ENCODE measurements at places on chromosomes 1 and 21. TPM values are rescaled to one million over a fixed set of nuclear protein-coding genes. Genes with fewer than 3 reads are reported as not detected.

DNA sequence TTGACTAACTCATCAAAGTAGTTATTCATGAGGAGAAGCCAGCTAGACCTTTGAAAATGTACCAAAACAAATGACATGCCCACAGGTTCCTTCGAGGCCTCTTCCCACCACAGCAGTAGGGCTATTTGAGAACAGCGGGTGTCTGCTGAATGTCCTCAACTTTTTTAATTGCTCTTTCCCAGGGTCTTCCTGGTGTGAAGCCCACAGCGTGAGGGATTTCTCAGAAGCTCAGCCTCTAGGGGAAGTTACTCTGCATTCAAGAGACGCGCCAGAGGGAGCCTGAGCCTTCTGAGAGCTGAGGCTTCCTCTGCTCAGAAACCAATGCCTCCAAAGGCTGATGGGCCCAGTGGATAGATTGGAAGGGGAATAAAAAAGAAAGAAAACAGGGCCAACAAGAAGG, 153.6 kb downstream of the OLFM3 start:
- H3K4me3 ChIP-seq: no peak overlapping the region
- no peak for DNase-seq
- H3K4me1 ChIP-seq: no peaks in the 10 kb centered on the region
- no peak overlapping the region for H3K27ac ChIP-seq
- H3K27me3 ChIP-seq: no peaks in the 10 kb centered on the region
- H3K36me3 ChIP-seq: no peaks in the 10 kb centered on the region

Gene CHI3L1
- 0.38 TPM for total RNA-seq

Gene SFN
- 2,609 TPM for total RNA-seq

DNA sequence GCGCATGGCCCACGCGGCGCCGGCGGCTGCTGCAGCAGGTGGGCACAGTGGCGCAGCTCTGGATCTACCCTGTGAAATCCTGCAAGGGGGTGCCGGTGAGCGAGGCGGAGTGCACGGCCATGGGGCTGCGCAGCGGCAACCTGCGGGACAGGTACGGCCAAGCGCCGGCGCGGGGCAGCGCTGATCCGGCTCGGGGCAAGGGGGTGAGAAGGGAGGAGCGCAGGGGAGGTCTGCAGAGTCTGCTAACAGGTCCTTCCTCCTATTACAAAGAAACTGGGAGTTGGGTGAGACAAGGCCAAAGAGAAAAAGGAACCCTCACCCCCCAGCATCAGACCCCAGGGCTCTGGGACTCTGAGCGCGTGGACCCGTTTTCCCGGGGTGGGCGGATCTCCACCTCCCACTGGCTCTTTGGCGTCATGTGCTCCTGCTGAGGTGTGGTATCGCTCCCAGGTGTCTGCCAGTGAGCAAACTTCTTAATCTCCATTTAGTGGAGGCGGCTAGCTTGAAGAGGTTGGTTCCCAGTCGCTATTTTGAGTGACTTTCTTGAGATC, 431 bp downstream of the MTARC1 start:
- H3K27me3 ChIP-seq: no peaks in the 10 kb centered on the region
- peak overlapping the region; percentile 62 for H3K27ac ChIP-seq
- H3K4me3 ChIP-seq: peak overlapping the region; percentile 69

Gene RIMKLA
- 0.04 TPM for total RNA-seq

Gene FCRL1
- total RNA-seq: not detected

DNA sequence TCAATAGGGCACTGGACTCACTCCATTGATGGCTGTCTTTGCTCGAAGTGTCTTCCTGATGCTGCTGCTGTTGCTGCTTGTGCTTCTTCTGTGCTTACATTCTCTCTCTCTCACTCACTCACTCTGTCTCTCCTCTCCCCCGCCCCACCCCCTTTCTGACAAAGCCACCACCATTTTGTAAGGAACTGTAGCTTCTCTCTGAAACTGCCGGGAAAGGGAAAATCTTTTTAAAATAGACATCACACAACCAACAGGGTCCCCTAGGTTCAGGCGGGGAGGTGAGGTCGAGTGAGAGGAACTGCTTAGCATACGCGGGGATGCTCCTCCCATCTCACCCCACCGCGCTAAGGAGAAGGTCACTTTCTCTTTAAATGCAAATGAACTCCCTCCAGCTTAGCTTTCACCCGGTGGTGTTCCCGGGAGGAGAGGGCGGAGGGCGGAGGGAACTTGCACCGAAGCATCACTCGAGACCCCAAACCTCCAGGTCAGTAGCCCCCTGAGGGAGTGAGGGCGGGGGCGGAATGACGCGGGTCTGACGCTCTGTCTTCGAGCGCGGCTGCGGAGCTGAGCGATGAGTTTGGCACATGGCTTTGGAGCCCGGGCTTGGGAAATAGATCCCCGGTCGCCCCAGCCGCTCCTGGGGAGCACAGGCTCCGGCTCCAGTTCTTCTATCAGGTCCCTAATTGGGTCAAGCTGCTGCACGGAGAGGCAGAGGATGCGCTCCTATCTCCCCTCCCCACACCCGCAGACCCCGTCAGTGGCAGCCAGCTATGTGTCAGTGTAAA, at the start of gene CCDC28B:
CCDC28B (plus strand) TSS at position 370 of the 785 bp plus-strand sequence. CDS start 1,341 bp downstream, outside the sequence.
- peaks cover 10% of the 10 kb centered on the region for H3K36me3 ChIP-seq
- peak within 1 kb of the TSS; percentile 87 for H3K27ac ChIP-seq
- H3K27me3 ChIP-seq: no peaks in the 10 kb centered on the region
- H3K4me1 ChIP-seq: peaks cover 7% of the 10 kb centered on the region
- DNase-seq: no peak

- H3K4me1 ChIP-seq: peaks cover 4% of the 10 kb centered on the region
- H3K4me3 ChIP-seq: peak overlapping the region; percentile 20
- H3K27ac ChIP-seq: no peak overlapping the region
- DNase-seq: no peak
- H3K36me3 ChIP-seq: no peaks in the 10 kb centered on the region
- H3K27me3 ChIP-seq: no peaks in the 10 kb centered on the region
These were observed 99.5 kb upstream of the BACE2 start for GRCh38 chr21:41068496-41068895.

Gene GALNT2
- 26.6 TPM for total RNA-seq

DNA sequence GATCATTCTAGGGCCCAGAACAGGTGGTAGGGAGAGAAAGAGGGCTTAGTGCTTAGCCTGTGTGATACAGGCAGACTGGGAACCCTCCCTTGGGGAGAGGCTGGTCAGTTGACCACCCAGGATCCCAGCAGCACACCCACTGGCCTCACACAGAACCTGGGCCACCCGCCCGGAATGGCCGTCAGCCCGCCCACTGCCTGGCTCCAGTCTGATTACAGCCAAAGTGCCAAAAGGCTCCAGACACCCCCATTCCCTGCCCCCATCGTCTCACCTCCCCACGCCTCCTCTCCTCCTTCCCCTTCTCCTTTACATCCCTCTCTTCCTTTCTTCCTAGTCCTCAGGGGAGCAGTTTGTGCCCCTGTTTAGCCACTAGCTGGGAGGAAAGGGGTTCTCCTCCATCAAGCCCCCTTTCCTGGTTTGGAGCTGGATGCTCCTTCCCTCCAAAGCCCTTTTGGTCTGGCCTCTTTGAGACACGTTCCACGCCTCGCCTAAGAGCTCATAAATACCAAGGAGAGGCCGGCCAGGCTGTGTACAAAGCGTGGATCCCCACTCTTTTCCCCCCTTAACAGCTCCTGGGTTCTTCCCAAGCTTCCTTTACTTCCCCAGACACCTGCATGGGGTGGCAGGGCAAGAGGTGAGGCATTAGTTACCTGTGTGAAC, 4.6 kb upstream of the WNT2B start:
- peaks cover 15% of the 10 kb centered on the region for H3K4me1 ChIP-seq
- DNase-seq: no peak
- no peak overlapping the region for H3K27ac ChIP-seq
- H3K27me3 ChIP-seq: peaks cover 6% of the 10 kb centered on the region
- H3K4me3 ChIP-seq: no peak overlapping the region

Gene SYT6
- not detected for total RNA-seq

GRCh38 chr1:173201969-173202368, 5.2 kb downstream of the TNFSF4 start:
- H3K4me3 ChIP-seq: no peak overlapping the region
- no peaks in the 10 kb centered on the region for H3K36me3 ChIP-seq
- H3K4me1 ChIP-seq: no peaks in the 10 kb centered on the region
- DNase-seq: no peak
- no peak overlapping the region for H3K27ac ChIP-seq

- no peaks in the 10 kb centered on the region for H3K36me3 ChIP-seq
- H3K4me3 ChIP-seq: no peak overlapping the region
- H3K4me1 ChIP-seq: no peaks in the 10 kb centered on the region
- H3K27me3 ChIP-seq: no peaks in the 10 kb centered on the region
- DNase-seq: no peak
These were observed 10.0 kb downstream of the SLC25A24 start for GRCh38 chr1:108190001-108190634.

GRCh38 chr1:4960336-4960735, 305.9 kb downstream of the AJAP1 start:
- no peak overlapping the region for H3K27ac ChIP-seq
- DNase-seq: no peak
- H3K36me3 ChIP-seq: no peaks in the 10 kb centered on the region
- H3K4me3 ChIP-seq: no peak overlapping the region

- H3K4me1 ChIP-seq: peaks cover 31% of the 10 kb centered on the region
- H3K36me3 ChIP-seq: no peaks in the 10 kb centered on the region
- H3K27me3 ChIP-seq: no peaks in the 10 kb centered on the region
- H3K27ac ChIP-seq: no peak overlapping the region
- DNase-seq: no peak
- no peak overlapping the region for H3K4me3 ChIP-seq
These were observed 2.6 kb downstream of the ZBTB48 start for GRCh38 chr1:6582370-6582769.

DNA sequence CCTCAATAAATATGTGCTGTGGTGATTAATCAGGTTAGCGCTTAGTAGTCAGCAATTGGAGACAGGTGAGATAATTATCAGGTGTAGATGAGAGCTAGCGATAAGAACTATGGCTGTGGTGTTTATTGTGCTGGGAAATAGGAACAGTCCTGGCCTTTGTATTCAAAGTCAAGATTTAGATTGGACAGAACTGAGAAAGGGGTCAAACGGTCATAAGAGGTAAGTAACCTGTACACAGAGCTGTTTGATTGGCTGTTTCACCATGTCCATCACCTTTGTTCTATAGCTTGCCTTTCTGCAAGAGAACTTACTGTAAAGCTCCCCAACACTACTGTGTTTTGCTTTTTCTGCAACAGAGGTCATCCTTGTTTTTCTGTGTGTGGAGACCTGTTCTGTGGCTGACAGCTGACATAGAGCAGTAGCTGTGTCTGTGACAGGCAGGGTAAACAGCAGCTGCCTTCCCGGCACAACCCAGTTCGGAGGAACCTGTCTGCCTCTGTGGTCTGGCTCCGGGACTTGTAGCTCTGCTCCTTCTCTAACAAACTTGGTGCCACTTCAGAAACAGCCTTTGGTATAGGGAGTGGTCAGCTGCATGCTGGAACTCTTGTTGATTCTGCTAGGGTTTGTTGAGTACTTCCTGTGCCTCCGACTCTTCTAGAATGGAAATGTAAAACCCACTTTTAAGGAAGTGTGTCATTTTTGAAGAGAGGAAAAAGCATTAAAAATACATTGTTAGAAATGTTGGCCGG, 21.1 kb upstream of the CDC42 start:
- H3K4me3 ChIP-seq: no peak overlapping the region
- H3K4me1 ChIP-seq: peaks cover 1% of the 10 kb centered on the region
- H3K27ac ChIP-seq: peak overlapping the region; percentile 67
- no peaks in the 10 kb centered on the region for H3K27me3 ChIP-seq
- DNase-seq: no peak

Gene ADGRL4
- 21.8 TPM for total RNA-seq

- no peak overlapping the region for H3K27ac ChIP-seq
- no peaks in the 10 kb centered on the region for H3K4me1 ChIP-seq
- no peaks in the 10 kb centered on the region for H3K27me3 ChIP-seq
- no peak overlapping the region for H3K4me3 ChIP-seq
- no peaks in the 10 kb centered on the region for H3K36me3 ChIP-seq
- DNase-seq: no peak
These were observed 1707.7 kb downstream of the BRINP3 start for GRCh38 chr1:188769936-188770335.

DNA sequence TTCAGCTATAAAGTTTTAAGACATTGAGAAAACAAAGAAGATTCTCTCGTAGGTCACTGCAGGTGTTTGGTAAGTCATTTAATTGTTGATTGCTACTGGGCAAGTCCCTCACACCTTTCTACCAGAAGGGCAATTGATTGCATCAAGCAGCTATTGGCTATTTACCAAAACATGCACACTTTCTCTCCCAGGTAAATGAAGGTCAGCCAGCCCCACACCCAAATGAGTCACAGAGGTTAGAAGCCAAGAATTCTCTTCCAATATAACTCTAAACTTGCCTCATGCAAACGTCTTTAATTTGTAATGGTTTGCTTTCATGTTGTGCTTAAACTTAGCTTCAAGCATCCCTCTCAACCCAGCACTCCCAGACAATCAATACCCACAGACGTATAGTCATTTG, 475.3 kb upstream of the ADGRL2 start:
- H3K36me3 ChIP-seq: no peaks in the 10 kb centered on the region
- no peak for DNase-seq
- H3K27ac ChIP-seq: no peak overlapping the region
- no peak overlapping the region for H3K4me3 ChIP-seq
- peaks cover 10% of the 10 kb centered on the region for H3K4me1 ChIP-seq
- H3K27me3 ChIP-seq: no peaks in the 10 kb centered on the region

- no peak overlapping the region for H3K4me3 ChIP-seq
- peaks cover 4% of the 10 kb centered on the region for H3K27me3 ChIP-seq
- no peak for DNase-seq
These were observed 33.2 kb downstream of the KCND3 start for GRCh38 chr1:111956155-111956771.

Gene SLC44A3
- 10.4 TPM for total RNA-seq

Gene PSMB2
- 69.5 TPM for total RNA-seq

DNA sequence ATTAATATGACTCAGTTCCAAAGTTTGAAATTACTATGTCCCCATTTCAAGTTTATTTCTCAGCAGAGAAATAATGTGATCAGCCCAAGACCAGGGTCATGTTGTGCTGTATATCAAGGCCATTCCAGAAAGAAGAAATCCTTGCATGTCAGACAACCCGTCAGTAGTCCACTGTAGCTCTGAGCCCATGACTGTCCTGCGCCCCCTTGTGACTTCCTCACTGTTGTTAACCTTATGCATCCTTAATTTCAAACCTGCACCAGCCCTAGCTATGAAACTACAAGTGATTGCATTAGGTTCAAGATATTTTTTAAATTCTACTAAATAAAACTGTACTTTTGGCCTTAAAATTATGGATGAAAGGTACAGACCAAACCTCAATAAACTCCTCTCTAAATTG, 133.0 kb downstream of the LRRC7 start:
- H3K4me1 ChIP-seq: no peaks in the 10 kb centered on the region
- no peak overlapping the region for H3K27ac ChIP-seq
- DNase-seq: no peak
- no peaks in the 10 kb centered on the region for H3K36me3 ChIP-seq
- no peaks in the 10 kb centered on the region for H3K27me3 ChIP-seq
- H3K4me3 ChIP-seq: no peak overlapping the region

DNA sequence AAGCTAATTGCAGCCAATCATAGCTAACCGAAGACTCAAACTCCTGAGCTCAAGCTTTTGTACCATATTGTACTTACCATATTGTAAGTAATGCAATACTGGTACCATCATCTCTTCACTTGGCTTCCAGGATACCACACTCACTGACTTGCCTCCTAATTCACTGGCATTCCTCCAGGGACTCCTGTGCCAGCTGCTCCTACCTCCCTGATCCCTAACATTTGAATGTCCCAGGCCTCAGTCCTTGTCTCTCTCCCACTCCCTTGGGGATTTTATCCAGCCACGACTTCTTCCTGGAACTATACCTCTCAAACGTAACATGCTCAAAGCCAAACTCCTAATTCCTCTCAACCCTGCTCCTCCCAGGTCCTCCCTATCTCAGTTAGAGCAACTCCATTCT, 33.8 kb downstream of the USP48 start:
- H3K27ac ChIP-seq: no peak overlapping the region
- H3K4me1 ChIP-seq: no peaks in the 10 kb centered on the region
- no peak for DNase-seq
- peaks cover 20% of the 10 kb centered on the region for H3K36me3 ChIP-seq
